Mammary epithelial cell (primary cell): ENCODE measurements at places on chromosomes 11 and 22. TPM values are rescaled to one million over a fixed set of nuclear protein-coding genes. Genes with fewer than 3 reads are reported as not detected.
A peak's percentile ranks its signal among the peaks of the same experiment; 100 is the strongest.

Gene SSTR3
- total RNA-seq, result not detected

Gene ART1
- not detected for total RNA-seq

DNA sequence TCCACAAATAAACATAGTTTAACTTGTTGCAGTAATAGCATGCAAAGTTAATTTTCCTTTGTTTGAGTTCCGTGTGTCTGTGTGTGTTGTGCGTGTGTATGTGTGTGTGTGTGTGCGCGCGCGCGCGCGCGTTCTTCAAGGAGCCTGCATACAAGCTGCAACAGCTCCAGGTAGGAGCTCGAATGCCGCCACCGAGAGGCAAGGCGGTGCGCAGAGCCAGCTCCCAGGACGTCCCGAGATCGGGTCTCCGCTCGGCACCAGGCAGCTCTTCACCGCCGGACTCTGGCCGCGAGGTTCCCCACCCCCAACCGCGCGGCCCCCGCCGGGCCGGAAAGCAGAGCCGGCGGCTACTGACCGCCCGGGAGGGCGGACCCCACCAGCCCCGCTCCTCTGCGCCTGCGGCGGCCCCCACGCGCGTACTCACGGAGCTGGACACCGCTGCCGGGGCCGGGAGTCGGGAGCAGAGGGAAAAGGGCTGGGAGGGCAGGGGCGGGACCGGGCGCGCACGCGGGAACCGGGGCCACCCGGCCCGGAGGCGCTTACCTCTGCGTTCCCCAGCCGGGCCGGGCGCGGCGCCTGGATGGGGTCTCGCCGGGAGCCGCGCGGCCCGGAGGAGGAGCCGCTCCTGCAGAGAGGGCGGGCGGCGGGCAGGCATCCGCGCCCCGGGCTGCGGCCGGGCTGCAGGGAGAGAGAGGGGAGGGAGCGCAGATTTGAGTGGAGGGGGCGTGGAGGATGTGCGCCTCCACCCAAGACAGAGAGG is 40.4 kb upstream of the AKIP1 start:
- peak; percentile 74 for DNase-seq

- DNase-seq, result no peak
These were observed 91.5 kb upstream of the BLID start for GRCh38 chr11:122207505-122207904.

GRCh38 chr22:46336119-46337078 is 885 bp downstream of the TRMU start:
- DNase-seq, result peak; percentile 29

- no peak for DNase-seq
These were observed 49.9 kb downstream of the BTG4 start for GRCh38 chr11:111462329-111462728.

GRCh38 chr11:65785319-65786007 is 1.4 kb upstream of the OVOL1 start:
- no peak for DNase-seq

- no peak for DNase-seq
These were observed 30.2 kb downstream of the PPARA start for GRCh38 chr22:46180370-46181137.

DNA sequence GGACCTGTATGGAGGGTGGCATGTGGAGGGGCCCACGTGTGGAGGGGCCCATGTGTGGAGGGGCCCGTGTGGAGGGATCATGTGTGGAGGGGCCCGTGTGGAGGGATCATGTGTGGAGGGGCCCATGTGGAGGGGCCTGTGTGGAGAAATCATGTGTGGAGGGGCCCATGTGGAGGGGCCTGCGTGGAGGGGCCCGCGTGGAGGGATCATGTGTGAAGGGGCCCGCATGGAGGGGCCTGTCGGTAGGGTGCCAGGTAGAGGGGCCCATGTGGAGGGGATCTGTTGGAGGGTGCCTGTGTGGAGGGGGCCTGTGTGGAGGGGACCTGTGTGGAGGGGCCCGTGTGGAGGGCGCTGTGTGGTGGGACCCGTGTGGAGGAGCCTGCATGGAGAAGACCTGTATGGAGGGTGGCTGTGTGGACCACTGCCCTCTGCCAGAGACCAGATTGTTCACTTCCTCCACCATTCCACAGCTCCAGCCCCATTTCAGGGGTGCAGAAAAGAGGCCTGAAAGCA is 47.0 kb downstream of the IGLL5 start:
- DNase-seq, result no peak
